ENCODE measurements at places on chromosomes 5 and 9. TPM values are rescaled to one million over a fixed set of nuclear protein-coding genes. Genes with fewer than 3 reads are reported as not detected.

The MTRR gene
- 36.2 TPM for total RNA-seq

The PDE8B gene
- under 0.01 TPM for total RNA-seq

- DNase-seq, result no peak
Measured at GRCh38 chr5:179343021-179343718, 2.1 kb downstream of the ADAMTS2 start.

DNA sequence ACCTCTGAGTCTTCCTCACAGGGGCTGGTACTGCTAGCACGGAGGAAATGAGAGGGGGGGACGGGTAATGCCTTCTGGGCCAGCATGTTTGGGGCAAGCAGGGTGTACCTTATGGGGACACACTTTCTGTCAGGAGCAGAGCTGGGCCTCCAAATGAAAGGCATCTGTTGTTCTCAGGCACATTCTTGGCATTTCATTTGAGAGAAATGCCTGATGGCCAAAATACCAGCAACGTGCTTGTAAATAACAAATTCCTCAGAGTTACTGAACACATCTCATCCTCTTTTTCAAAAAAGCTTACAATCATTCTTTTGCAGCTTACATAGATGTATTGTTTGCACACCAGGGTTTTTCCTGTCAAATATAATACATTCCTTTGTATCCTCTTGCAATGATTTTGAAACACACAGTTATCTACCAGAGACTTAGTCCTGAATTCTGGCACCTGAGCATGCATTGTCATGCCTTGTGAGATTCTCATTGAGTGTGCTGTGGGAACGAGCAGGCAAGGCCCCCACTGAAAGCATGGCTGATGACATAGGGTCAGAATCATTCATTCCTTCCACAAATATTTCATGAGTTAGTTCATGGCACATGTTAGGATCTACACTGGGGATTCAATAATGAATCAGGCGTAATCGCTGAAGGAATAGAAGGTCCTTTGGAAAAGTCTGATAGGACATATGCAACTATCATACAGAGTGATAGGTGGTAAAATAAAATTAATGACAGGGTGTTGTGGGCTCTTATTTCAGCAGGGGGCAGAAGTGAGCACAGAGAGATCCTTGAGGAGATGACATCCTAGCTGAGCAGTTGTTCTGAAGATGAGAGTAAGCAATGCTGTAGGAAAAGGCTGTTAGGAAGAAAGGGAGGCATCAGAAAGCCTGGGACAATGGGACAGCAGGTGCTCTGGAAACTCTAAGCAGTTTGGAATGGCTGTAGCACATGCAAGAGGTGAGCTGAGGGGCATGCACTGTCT is 260.9 kb upstream of the TUT7 start:
- DNase-seq, result no peak

GRCh38 chr9:69546265-69546664 is 125.9 kb downstream of the APBA1 start:
- DNase-seq, result no peak

Data from osteoblast (primary cell).